ENCODE measurements at places on chromosomes 6 and 20.
A peak's percentile ranks its signal among the peaks of the same experiment; 100 is the strongest.

DNA sequence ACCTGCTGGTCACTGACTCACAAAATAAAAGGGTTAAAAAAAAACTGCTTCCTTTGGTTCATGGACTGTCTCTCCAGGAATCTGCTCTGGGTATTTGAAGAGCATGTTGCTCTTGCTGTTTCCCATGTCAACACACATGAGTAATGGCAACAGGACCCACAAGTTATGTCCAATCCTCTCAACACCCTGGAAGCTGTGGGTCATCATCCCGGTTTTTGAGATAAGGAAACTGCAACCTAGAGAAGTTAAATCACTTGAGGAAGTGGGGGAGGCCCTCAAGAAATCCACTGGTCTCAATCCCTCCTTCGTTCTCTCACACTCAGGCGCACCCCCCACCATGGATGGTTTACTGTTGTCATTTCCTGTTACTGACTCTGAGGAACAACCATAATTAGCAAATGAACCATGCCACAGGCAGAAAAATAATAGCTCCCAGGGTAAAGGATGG is 12.4 kb downstream of the MAP1LC3A start:
- DNase-seq = peak; percentile 78

DNA sequence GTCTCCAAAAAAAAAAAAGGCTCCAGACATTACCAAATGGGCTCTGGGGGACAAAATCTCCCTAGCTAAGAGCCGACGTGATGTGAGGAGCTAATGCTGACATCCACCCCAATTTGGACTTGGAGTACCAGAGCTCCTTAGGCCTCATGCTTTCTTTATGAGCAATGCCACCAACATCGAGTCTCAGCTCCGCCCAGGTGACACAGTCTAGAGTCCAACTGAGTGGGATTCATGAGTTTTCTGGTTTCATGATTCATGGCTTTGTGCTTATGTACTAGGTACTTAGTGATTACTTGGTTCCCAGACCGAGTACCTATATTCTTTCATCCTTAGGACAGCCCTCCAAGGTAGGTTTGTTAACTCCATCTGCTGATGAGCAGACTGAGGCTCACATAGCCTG is 4.4 kb downstream of the ANKRD60 start:
- DNase-seq = peak; percentile 40

- no peak for DNase-seq
Measured at GRCh38 chr20:48294942-48295341, 509.7 kb upstream of the SULF2 start.

- DNase-seq = peak; percentile 59
Measured at GRCh38 chr6:38436726-38437465, 202.8 kb downstream of the BTBD9 start.

DNA sequence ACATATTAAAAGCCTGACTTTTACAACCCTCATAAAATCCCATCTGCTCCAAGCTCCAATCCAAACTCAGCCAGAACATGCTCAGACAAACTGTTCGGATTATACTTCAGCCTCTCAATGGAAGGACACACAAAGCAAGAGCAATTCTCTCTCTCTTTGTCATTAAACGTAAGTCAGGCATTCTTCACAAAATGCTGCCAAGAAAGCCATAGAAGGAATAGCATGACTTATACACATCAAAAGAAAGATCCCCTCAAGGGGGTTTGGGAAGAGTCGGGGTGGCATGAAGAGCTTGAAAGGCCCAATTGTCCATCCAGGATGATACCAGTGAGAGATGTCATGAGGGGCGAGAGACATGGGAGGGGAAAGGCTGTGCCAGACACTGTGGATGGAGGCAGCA is 268.9 kb downstream of the PREX1 start:
- no peak for DNase-seq

- DNase-seq = peak; percentile 85
Measured at GRCh38 chr6:16759646-16760515, 1.4 kb downstream of the ATXN1 start.

DNA sequence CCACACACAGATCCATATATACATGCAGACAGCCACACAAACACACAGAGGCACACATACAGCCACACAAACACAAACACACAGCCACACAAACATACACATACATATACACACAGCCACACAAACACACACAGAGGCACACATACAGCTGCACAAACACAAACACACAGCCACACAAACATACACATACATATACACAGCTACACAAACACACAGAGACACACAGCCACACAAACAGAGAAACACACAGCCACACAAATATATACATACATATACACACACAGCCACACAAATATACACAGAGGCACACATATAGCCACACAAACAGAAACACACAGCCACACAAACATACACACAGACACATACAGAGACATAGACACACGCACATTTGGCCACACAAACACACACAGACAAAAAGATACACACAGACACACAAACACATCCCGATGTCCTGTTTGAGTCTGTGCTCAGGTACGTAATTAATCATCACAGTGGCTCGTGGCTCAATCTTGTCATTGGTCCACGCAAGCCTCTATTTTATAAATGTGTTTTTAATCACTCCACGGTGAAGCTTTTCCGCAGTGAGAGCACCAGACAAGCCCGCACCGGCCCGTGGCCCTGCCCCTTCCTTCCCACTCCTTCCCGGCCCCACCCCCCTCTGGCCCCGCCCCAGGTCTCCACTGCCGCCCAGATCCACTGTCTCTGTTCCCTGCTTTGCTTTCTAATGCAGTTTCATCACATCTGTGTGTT is 135.3 kb downstream of the CDH4 start:
- DNase-seq = peak; percentile 9

GRCh38 chr6:21538186-21538798 is 55.3 kb upstream of the SOX4 start:
- DNase-seq = no peak

DNA sequence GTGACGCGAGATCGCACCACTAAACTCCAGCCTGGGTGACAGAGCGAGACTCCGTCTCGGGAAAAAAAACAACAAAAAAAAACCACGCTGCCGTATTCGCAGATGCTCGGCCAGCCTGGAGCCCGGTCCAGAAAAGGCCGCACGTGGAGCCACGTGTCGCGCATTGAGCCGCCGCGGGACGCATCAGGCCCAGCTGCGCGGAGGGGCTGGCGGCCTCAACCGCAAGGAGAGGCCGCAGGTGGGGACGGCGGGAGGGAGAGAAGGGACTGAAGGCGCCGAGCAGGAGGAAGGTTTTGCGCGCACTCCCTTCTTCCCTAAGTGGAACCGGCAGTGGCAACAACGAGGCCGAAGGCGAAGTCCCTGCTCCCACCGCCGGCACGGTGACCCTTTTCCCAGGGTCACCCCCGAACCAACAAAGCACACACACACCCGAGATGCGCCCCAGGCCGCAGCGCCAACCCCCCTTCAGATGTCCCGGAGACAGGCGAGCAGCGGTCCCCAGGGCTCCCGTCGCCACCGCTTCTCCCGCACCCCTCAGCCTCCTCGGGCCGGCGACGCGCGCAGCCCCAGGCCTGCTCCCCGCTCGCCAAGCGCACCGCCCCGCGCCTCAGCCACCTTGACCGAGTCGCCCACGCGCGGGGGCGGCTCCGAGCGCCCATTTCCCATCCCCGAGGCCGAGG is 681 bp downstream of the SYCP2 start:
- DNase-seq = no peak

DNA sequence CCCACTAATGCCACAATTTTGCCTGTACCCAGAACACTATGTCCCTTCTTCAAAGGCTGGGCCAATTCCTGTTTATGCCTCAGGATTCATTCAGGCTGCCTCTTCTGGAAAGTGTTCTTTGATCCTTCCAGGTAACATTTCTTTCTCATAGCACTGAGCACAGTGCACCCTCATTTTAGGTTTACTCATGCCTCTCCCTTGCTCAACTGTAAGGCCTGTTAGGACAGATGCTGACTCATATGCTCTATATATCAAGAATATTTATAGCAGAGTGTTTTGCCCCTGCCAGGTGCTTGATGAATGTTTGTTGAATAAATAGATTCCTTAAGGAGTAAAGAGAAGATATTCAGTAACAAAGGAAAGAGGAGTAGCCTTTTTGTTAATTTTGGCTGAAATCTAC is 263.9 kb downstream of the PHF3 start:
- no peak for DNase-seq

DNA sequence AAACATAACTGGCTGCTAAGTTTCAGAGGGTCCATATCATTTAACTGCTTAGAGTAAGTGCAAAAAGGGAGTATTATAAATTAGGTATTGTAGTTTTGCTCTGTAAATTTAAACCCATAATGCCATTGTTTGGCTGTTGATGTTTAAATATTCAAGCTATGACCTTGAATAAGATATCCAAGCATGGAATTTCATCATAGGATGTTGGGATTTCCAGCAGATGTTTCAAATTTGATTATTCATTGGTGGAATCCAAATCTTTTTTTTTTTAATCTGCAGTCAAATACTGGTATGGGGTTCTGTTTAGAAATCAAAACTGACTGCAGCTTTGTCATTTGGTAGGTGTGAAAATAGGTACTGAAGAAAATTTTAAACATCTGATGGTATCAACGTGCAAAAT is 161.0 kb downstream of the KHDC1L start:
- DNase-seq = peak; percentile 2

GRCh38 chr6:7264041-7264440 is 49.0 kb downstream of the SSR1 start:
- no peak for DNase-seq

DNA sequence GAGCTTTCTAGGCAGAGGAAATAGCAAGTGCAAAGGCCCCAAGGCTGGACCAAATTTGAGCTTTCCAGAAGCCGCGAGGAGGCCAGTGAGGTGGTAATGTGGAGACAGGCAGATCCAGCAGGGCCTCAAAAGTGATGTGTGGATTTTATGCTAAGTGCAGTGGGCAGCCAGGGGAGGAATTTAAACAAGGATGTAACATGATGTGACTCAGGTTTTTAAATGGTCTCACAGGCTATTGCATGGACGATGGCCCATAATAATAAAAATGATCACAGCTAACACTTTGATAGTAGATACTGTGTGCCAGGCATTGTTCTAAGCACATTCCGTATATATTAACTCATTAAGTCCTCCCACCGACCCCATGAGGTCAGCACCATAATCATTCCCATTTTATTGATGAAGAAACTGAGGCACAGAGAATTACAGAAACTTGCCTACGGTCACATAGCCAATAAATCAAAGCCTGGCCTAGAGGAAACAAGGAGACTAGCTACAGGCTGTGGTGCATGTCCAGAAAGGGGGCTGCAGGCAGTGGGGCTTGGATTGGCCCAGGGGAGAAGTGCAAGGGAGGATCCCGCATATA is 18.0 kb upstream of the PREX1 start:
- DNase-seq = peak; percentile 58

- no peak for DNase-seq
Measured at GRCh38 chr20:19767070-19767469, 9.0 kb downstream of the RIN2 start.
